Hepatic stellate cell (primary cell): ENCODE measurements at places on chromosomes 11 and 22.

- peak; percentile 27 for DNase-seq
These were observed 66.4 kb downstream of the SGSM3 start for GRCh38 chr22:40436505-40437431.

- no peak for DNase-seq
These were observed 26.2 kb downstream of the UBASH3B start for GRCh38 chr11:122681735-122682134.

DNA sequence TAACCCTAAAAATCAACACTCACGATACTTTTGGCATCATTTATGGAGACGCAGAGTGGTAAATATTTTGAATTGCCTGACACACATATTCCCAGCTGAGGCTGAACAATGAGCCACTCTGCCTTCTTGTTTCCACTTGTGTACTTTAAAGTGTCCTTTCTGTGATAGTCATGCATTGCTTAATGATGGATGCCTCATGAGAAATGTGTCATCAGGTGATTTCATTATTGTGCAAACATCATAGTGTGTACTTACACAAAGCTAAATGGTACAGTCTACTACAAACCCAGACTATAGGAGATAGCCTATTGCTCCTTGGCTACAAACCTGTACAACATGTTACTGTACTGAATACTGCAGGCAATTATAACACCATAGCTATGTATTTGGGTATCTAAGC lies 44.2 kb downstream of the MRE11 start:
- no peak for DNase-seq

DNA sequence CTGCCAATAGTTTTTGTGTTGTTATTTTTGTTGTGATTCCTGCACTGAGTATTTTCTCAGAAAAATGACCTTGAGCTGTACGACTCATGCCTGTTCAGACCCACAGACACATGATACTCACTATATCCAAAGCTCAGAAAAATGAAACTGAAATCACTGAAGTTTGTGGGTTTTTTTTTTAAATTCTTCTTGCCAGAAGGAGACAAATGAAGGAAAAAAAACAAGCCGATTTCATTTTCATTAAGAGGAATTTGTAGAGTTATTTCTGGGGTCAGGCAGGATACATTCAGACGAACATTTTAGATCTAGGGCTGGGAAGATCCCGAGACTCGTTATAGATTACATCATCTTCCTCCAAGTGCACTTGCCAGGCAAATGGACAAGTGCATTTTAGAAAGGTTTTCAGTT lies 60.4 kb downstream of the BMAL1 start:
- DNase-seq = peak; percentile 56

- no peak for DNase-seq
These were observed 513.4 kb downstream of the TBC1D22A start for GRCh38 chr22:47275605-47276449.

GRCh38 chr11:94563176-94563847 lies 3.9 kb upstream of the PIWIL4 start:
- peak; percentile 81 for DNase-seq

DNA sequence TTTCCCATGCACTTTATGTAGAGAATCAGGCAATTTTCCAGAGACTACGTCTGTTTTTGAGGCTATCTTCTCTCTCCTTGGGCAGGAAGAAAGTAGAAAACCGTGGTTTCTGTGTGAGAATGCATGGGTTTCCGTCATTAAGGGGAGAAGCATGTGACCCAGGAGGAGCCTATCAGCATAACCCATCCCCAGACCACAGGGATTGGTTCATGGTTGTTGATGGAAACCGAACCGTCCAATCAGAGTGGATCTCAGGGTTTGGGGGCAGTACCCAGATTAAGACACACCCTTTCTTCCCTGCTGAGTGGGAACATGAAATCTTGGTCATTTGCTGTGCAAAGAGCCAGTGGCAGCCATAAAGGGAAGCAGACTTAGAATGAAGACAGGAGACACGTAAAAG lies 517.8 kb downstream of the MN1 start:
- DNase-seq = peak; percentile 30

GRCh38 chr11:57978686-57979531 lies 44.8 kb upstream of the OR9Q1 start:
- DNase-seq = no peak

- no peak for DNase-seq
These were observed 7.3 kb upstream of the SSTR3 start for GRCh38 chr22:37219533-37219932.

GRCh38 chr11:78800756-78801155 lies 226.1 kb upstream of the NARS2 start:
- no peak for DNase-seq

GRCh38 chr11:68412593-68413475 lies 47.7 kb upstream of the PPP6R3 start:
- DNase-seq = no peak

DNA sequence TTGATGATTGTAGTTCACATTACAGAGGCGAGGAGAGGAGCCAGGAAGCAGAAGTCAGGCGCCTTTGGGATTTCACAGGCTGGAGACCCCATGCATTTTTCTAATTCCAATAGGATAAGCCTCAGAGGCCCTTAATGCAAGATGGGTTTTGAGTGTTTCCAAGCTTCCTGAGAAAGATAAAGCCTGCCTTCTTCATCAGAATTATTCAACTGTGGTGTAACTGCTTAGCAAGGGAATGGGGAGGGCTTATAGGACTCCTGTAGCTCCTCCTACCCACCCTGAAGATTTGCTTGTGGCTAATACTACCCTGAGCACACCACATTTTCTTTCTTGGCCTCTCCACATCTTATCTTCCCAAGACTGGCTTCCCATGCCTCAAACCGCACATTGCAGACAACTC lies 151.1 kb upstream of the ISX start:
- DNase-seq = no peak

DNA sequence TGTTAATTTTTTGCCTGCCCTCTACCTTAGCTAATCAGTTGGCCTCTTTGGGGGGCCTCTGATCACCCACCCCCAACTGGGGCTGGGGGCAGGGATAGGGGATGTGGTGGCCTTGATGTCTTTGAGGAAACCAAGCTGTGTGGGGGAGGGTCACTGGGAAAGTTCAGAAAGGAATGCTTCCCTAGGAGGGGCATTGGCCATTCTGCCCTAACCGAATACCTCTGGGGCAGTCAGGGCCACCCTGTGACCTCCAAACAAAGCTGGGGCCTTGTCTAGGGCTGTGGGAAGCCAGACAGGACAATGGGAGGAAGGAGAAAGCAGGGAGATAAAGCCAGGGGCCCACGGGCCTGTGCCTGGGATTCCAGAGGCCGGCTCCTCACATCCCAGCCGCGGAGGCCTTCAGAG lies 97.5 kb downstream of the TSPAN18 start:
- no peak for DNase-seq

- DNase-seq = no peak
These were observed 55.7 kb upstream of the DEUP1 start for GRCh38 chr11:93274851-93275250.

GRCh38 chr11:62501432-62501891 lies 45.1 kb downstream of the AHNAK start:
- no peak for DNase-seq

GRCh38 chr11:100680070-100680469 lies 7.0 kb upstream of the ARHGAP42 start:
- no peak for DNase-seq

DNA sequence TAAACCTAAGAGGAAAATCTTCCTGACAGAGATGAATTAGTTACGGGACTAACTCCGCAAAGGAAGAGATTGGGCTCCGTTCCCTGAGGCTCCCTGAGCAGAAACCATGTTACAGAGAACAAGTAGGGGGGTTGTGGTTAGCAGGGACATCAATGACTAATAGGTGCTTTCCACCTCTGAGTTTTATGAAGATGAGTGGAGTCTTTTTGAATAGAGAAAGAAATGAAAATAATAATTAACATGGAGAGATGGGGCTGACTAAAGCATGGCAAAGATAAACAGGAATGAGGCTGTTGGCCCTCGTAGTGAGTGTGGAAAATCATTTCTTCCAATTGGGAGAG lies 47.5 kb upstream of the PICALM start:
- peak; percentile 40 for DNase-seq

DNA sequence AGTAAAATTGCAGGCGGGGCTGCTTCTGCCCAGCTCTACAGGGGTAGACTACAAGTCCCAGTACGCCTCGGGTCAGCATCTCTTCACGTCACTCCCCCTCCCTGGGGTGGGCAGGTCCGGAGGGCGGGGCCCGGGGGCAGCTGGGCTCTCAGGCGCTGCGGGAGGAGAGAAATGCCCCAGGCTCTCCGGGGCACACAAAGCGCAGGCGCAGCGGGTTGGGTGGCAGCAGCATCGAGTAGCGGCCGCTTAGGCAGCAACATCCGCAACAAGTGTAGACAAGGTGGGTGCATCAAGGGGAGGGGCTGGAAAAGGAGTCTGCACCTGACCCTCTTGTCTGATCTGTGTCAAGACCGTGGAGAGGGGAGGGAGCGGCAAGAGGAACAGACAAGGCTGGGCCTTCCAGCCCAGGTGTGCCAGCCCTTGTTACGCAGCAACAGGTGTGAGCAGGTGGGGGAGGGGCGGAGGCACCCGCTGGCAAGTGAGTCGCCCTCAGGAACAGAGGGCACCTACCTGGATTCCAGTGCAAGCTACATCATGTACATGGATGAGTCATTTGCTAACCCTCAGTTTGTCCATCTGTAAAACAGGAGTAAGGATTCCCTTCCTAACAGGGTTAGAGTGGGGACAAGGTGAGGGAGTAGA lies 1.2 kb downstream of the PLEKHB1 start:
- no peak for DNase-seq

- no peak for DNase-seq
These were observed 74.8 kb upstream of the BLID start for GRCh38 chr11:122190768-122191167.

GRCh38 chr11:63020671-63021291 lies 5.1 kb upstream of the SLC22A8 start:
- no peak for DNase-seq

DNA sequence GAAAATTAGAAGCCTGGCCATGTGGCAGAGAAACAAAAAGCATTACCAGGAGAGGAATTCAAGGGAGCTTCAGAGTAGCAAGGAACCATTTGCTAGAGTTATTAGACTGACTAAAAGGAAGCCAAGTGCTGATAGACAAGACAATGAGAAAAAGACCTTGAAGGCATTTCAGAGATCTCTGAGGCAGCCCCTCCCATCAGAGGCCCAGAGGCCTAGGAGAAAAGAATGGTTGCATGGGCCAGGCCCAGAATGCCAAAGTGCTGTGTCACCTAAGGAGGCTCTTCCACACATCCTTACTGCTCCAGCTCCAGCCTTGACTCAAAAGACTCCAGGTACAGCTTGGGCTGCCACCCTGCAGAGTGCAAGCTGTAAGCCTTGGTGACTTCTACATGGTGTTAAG lies 61.8 kb upstream of the POU2AF2 start:
- DNase-seq = no peak

GRCh38 chr11:65160643-65161042 lies 9.4 kb upstream of the SPDYC start:
- DNase-seq = no peak

DNA sequence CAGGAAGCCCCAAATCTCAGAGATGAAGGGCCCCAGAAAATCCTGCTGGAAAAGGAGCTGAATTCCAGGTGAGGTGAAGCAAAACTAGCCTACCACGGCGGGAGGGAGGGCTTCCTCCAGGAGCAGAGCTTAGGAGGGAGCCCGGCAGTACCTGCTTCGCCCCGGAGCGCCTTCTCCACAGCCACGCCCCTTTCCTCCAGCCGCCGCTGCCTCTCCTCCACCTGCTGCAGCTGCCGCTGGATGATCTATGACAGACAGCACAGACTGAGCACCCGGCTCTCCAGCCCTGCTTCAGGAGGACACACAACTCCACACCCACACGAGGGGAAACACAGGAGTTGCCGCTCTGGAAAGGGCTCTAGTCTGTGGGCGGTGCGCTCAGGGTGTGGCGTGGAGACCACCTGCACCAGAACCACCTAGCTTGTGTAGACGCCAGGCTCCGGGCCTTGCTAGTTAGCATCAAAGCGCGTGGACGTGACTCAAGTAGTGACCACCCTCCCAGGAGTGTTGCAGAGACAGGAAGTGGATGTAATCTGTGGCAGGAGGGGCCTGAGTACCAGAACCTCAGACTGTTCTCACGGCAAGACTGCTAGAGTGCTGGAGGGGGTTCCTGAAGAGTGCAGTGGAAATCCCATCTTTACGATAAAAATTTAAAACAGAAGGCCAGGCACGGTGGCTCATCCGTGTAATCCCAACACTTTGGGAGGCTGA lies 34.6 kb upstream of the BID start:
- no peak for DNase-seq

DNA sequence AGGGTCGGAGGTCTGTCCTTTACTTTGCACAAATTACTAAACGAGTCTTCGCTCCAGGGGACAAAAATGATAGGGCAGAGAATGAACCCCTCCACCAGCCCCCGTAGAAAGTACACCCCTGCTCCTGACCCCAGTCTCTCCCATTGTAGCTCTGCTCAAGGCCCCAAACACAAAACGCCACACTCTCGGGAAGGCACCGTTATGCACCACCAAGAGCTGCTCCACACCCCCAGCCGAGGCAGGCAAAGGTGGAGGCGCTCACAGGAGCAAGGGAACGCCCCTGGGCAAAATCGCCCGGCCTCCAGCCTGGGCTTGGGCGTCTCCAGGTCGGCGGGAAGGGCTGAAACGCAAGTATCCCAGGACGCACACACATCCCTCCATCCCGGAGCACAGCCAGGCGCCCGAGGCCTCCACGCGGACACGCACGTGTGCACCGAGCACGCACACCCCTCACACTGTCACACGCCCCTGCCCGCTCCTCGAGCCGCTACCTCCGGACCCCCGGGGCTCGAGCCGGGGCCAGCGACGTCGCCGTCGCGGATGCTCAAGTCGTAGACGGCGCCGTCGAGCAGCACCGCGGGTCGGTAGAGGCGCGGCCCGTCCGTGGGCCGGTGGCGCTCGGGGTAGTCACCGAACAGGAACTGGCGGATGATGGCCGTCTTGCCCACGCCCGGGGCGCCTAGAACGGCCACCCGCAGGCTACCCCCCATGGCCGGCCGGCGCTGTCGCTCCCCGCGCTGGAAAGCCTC lies 786 bp downstream of the RASL10A start:
- DNase-seq = no peak

DNA sequence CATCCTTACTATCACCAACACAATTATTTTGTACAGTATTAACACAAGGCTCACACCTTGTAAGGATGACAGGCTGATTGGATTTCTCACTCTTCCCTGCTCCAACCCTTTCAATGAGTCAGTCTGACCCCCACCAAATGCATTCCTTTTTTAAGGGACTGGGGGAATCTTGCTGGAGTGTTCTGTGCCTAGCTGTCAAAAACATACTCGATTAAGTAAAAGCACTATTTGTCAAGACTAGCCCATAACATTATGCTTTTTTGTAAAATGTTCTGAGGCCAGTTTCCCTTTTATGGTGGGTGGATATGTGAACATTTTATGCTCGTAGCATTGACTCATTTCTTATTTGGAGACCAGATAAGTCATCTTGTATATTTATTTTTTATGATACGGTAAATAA lies 87.2 kb downstream of the PDHX start:
- no peak for DNase-seq

- DNase-seq = no peak
These were observed 34.9 kb downstream of the RSPH14 start for GRCh38 chr22:23106906-23107367.
